ENCODE measurements at places on chromosomes 6 and 20. TPM values are rescaled to one million over a fixed set of nuclear protein-coding genes. Genes with fewer than 3 reads are reported as not detected.

Gene HDGFL1
- not detected for total RNA-seq

Gene C6orf163
- total RNA-seq: 5.0 TPM

Gene MAP7
- total RNA-seq: 0.16 TPM

Gene PREX1
- total RNA-seq: 140 TPM

Gene PTGIS
- total RNA-seq: not detected

Gene CTAGE9
- total RNA-seq: not detected

DNA sequence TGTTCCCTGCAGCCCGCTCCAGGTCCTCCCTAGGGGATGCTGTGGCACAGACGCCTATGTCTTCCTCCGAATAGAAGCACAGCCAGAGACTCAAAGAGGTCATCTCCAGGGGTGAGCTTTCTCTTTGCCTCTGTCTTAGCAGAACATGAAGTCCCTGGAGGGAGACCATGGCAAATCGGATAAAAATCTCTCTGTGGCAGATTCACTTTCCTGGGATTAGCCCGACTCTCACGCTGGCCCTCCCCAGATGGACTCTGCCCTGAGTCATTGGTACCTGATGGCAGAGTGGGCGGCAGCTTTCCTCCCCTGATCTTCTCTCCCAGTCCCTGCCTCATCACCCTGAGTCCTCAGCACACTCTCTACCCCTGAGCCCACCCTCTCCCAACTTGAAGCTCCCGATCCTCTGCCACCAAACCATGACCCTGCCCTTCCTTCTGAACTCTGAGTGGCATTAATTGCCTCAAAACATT is 58.0 kb upstream of the CCDC167 start:
- no peak for DNase-seq
- H3K36me3 ChIP-seq: no peaks in the 10 kb centered on the region
- no peaks in the 10 kb centered on the region for H3K27me3 ChIP-seq
- no peak overlapping the region for H3K4me3 ChIP-seq
- peaks cover 24% of the 10 kb centered on the region for H3K4me1 ChIP-seq

DNA sequence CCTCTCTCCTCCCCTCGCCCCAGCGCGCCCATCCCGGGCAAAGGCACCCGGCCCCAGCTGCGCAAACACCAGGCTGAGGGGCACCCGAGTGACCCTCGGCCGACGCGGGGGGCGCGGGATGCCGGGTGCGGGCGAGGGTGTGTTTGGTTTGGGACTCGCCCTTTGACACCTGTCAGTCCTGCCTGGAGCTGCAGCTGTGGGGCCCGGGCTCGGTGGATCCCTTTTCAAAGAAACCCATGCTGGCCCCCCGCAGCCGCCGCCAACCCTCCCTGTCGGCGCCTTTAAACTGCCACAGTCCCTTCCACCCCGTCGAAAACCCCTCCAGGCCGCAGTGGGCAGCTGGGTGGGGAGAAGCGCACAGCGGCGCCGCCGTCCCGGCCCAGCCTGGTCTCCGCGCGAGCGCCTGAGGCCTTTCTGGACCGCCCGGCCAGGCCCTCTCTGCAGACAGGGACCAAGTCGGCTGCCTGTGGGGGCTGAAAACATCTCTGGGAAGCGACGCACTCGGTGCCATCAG is 5.5 kb downstream of the FOXQ1 start:
- H3K36me3 ChIP-seq: peaks cover 6% of the 10 kb centered on the region
- peaks cover 39% of the 10 kb centered on the region for H3K27me3 ChIP-seq
- H3K27ac ChIP-seq: no peak overlapping the region
- peaks cover 21% of the 10 kb centered on the region for H3K4me1 ChIP-seq

DNA sequence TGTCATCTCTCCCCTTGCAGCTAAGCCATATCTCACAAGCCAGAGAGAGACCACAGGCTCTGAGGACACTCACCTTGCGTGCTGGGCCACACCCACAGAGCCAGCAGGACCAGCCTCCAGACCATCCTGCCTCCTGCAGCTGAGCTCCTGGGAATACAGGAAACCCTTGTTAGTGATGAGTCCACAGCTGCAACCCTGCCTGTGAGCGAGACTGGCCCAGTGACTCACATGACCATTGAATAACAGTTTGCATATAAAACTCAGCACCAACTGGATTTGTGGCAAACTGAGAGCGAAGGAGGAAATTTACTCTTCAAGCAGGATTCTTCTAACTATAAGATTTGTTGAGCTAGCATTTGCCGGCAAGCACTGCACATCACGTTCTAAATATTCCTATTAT is 3.0 kb downstream of the THBS2 start:
- H3K4me1 ChIP-seq: peaks cover 32% of the 10 kb centered on the region
- no peak for DNase-seq
- no peak overlapping the region for H3K4me3 ChIP-seq
- peaks cover 43% of the 10 kb centered on the region for H3K27me3 ChIP-seq

DNA sequence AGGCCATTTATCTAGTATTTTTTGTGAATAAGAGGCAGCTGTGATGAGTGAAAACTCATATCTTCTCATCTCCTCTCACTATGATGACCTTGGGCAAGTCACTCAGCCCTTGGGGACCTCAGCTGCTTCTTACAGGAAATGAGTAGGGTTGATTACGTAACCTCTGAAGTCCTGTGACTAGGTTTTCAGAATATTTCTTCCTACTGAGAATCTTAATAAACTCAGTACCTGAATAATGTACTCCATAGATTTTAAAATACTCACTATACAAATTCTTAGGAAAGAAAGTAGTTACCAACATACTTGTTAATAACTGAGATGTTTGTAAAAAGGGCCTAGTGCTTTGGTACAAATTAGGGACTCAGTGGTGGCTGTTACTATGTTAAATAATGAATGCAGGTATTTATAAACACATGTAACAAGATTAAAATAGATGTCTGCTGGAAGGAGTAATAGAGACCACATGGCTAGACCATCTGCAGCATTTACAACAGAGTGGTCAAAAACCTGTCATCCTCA is 60.9 kb downstream of the RPRD1B start:
- no peak overlapping the region for H3K27ac ChIP-seq
- H3K36me3 ChIP-seq: peaks cover 17% of the 10 kb centered on the region

DNA sequence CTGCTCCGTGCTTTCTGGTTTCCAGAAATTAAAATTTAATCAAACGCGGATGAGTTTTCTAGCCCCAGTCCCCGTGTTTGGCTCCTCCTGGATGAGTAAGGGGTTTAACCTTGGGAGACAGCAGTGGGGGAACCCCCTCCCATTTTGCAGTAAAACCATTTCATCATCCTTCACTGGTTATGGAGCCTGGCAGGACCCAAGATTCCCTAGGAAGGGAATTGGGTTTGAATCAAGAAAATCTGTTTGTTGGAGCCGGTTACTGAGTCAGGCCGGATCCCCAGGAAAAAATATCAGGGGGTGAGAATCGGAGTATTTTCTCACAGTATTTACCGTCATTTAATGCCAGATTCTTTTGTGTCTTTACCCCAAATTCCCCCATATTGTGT is 754 bp downstream of the YWHAB start:
- H3K4me1 ChIP-seq: peaks cover 72% of the 10 kb centered on the region
- peaks cover 20% of the 10 kb centered on the region for H3K36me3 ChIP-seq
- no peaks in the 10 kb centered on the region for H3K27me3 ChIP-seq
- no peak for DNase-seq

GRCh38 chr20:8346700-8347270 is 214.7 kb downstream of the PLCB1 start:
- no peak overlapping the region for H3K27ac ChIP-seq
- no peaks in the 10 kb centered on the region for H3K36me3 ChIP-seq
- no peak overlapping the region for H3K4me3 ChIP-seq

- DNase-seq: no peak
- peak overlapping the region; percentile 79 for H3K4me3 ChIP-seq
- no peaks in the 10 kb centered on the region for H3K36me3 ChIP-seq
- H3K27ac ChIP-seq: peak overlapping the region; percentile 73
- peaks cover 10% of the 10 kb centered on the region for H3K27me3 ChIP-seq
Measured at GRCh38 chr6:150865043-150865405, 478 bp upstream of the MTHFD1L start.

DNA sequence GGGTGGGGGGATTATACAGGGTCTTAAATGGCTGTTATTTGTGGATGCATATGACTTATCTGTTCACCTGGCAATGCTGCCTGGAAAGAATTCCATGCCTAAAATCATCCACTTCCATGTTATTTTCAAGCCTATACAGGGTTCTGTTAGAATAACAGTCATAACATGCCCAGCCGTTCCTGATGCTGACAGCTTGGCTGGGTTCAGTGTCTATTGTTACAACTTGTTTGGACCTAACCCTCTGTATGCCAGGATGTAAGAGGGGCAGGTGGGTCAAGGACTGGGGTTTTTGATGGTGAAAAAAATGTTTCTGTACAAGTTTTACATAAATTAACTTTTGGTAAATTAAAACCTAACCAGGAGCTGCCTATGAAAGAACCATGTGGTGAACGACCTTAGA is 79.8 kb downstream of the GINS1 start:
- no peaks in the 10 kb centered on the region for H3K27me3 ChIP-seq
- H3K4me3 ChIP-seq: no peak overlapping the region
- H3K27ac ChIP-seq: no peak overlapping the region
- H3K4me1 ChIP-seq: peaks cover 25% of the 10 kb centered on the region
- no peak for DNase-seq

GRCh38 chr6:44635486-44635885 is 248.0 kb downstream of the CDC5L start:
- H3K4me3 ChIP-seq: no peak overlapping the region
- H3K27ac ChIP-seq: no peak overlapping the region
- H3K27me3 ChIP-seq: peaks cover 5% of the 10 kb centered on the region

DNA sequence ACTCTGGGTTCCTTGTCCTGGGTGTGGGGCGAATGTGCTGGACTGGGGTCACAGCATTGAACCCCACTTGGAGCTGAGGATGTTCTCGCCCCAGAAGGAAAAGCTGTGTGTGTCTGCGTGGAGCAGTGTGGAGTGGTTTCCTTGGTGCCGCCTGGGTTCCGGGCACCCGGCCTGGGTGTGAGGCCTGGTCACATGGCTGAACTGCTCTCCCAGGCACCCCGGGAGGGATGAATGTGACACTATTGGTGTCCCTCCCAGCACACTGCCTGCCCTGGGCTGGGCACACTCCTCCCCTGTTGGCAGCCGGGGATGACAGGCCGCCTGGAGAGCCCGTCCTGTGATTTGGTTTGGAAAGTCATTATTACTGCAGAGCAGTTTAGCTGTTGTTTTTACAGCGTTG is 12.3 kb downstream of the MYT1 start:
- no peaks in the 10 kb centered on the region for H3K36me3 ChIP-seq
- H3K4me3 ChIP-seq: no peak overlapping the region
- no peak overlapping the region for H3K27ac ChIP-seq
- peaks cover 13% of the 10 kb centered on the region for H3K4me1 ChIP-seq
- no peak for DNase-seq
- H3K27me3 ChIP-seq: peaks cover 3% of the 10 kb centered on the region

GRCh38 chr6:25930532-25931410 is at the start of gene SLC17A2:
TSS of gene SLC17A2 (minus strand) at chr6:25930691. CDS start at chr6:25925796, 4,895 bp downstream.
- H3K36me3 ChIP-seq: no peaks in the 10 kb centered on the region
- H3K4me1 ChIP-seq: no peaks in the 10 kb centered on the region
- H3K27me3 ChIP-seq: no peaks in the 10 kb centered on the region
- no peak within 1 kb of the TSS for H3K27ac ChIP-seq

All from naive thymus-derived CD8-positive, alpha-beta T cell (primary cell).